Stimulated activated CD8-positive, alpha-beta memory T cell treated with anti-CD3 and anti-CD28 coated beads, Interleukin-15, amount 100 ng/mL, for 24 hours (primary cell): ENCODE measurements at places on chromosomes 2 and 18.

DNA sequence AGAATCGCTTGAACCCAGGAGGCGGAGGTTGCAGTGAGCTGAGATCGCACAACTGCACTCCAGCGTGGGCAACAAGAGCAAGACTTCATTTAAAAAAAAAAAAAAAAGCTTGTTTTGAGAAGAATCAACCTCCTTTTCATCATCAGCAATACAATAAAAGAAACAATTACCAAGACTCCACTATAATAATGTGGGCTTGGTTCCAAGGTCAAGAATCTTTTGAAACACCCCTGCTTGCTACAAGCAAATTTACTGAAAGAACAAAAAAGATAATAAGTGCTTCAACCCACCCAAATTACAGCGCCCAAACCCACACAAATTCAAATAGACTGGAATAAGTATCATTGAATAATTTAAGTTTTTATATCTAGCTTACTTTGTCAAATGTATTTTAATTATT lies 33.6 kb upstream of the MAPRE3 start:
- DNase-seq, result no peak

DNA sequence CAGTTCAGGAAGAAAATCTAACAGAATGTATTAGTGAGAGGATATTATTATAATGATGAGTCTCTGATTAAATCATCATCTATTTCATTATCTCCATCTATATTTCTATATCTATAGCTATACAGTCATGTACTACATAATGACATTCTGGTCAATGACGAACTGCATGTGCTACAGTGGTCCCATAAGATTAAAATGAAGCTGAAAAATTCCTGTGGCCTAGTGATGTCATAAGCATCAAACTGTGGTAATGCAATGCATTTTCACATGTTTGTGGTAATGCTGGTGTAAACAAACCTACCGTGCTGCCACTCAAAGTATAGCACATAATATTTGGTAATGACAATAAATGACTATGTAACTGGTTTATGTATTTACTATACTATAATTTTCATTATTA lies 1127.9 kb upstream of the CHAC2 start:
- DNase-seq, result no peak

DNA sequence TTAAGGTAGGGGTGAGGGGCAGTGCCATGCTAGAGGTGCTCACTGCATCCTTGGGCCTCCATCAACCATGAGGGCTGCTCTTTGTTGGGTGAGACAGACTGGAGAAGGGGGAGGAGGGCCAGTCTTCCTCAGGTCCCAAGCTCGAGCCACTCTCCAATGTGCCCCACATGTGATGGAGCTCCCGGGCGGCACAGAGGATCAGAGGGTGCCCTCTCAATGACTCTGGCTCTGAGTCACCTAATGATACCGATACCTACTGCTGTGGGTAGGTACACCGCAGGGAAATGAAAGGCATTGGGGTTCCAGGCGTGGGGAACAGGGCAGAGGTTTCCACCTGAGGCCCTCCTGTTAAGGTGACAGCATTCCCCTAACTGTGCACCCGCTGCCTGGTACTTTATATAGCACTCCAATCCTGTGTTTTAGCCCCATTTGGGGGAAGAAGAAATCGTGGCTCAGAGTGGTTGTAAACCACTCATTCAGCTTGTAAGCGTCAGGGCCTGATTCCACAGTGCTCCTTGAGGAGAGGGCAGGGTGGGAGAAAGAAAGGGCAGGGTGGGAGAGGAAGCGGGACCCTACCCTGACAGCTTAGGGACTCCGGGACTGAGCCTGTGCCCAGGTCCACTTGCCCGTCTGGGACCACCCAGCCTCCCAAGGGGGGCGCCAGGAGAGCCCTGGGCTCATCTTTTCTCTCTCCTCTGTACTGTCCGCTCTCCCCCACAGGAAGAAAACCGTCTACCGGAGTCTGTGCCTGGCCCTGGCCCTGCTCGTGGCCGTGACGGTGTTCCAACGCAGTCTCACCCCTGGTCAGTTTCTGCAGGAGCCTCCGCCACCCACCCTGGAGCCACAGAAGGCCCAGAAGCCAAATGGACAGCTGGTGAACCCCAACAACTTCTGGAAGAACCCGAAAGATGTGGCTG lies 1.8 kb downstream of the B3GNT7 start:
- DNase-seq, result no peak

GRCh38 chr2:12416600-12416999 lies 300.1 kb upstream of the TRIB2 start:
- DNase-seq, result no peak

GRCh38 chr2:101516823-101517690 lies 42.1 kb upstream of the RFX8 start:
- no peak for DNase-seq

DNA sequence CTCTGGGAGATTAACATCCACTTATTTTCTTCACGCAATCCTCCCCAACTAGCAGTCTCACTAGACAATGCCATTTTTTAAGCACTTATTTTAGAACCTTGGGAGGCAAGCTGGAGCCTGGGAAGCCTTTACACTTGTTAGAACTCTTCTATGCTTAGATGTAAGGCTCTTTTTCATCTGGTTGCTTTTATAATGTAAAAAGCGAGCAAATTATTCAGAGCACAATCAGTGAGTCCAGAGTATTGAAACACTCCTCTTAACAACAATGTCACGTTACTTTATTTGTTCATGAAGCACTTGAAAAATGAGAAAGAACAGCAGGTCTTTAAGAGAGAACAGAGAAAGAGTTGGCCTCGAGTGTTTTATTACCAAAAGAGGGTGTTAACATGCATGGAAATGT lies 84.1 kb upstream of the SLC8A1 start:
- DNase-seq, result no peak

GRCh38 chr2:8966123-8966908 lies 37.2 kb downstream of the MBOAT2 start:
- DNase-seq, result no peak

DNA sequence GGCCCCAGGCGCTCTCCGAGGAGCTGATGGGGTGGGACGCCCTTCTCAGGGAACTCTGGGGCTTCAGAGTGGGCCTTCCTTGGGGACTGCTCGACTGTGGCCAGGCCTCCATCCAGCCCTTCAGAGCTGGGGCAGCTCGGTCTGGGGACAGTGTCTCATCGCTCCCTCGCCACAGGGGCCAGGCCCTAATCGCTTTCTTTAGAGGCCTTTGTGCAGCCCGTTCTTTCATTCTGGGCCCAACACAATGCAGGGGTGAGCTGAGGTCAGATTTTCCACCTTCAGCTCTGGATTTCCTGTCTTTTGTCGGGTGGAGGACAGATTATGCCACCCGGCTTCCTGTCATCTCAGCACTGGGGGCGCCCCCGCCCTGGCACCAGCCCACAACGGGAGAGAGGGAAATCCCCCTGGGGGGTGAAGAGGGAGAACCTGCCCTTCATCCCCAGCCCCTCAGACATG lies 25.2 kb downstream of the MYCN start:
- no peak for DNase-seq

GRCh38 chr2:158740621-158741020 lies 54.5 kb upstream of the DAPL1 start:
- DNase-seq, result no peak

GRCh38 chr2:8324901-8325300 lies 357.0 kb upstream of the ID2 start:
- no peak for DNase-seq
